NCI-H510A (cell line): ENCODE measurements at places on chromosomes 1 and 21.

DNA sequence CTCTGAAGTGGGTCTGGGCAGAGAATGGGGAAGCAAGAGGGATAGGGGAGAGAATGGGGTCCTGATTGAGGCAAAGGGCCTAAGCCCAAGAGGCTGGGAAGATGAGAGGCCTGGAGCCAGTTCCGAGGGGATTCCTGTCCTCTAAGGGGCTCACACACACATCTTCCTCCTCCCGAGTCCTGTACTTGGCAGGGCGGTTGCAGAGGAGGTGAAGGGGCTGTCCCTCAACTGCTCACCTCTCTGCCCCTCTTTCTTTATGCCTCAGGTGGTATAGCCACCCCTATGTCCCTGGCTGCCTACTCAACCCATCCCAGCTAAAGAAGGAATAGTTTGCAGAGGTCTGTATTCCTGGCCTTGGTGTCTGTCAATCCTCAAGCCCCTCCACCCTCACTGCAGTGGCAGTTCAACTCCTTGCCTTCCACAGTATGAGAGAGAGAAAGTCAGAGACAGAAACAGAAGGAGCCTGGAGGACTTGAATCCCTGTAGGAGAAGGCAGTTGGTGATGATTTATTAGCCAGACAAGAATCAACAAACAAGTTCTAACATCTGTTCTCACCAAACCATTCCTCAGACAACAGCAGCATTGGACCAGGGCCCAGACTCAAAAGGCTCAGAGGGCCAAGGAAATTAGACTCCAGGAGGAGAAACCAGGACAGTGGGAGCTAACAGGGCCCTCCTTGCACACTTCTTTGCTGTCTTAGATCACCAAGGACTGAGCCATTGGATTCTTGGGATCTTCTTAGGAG is 10.7 kb downstream of the SH2D2A start:
- DNase-seq, result no peak

- no peak for DNase-seq
Measured at GRCh38 chr1:102498929-102499328, 502.2 kb upstream of the OLFM3 start.

DNA sequence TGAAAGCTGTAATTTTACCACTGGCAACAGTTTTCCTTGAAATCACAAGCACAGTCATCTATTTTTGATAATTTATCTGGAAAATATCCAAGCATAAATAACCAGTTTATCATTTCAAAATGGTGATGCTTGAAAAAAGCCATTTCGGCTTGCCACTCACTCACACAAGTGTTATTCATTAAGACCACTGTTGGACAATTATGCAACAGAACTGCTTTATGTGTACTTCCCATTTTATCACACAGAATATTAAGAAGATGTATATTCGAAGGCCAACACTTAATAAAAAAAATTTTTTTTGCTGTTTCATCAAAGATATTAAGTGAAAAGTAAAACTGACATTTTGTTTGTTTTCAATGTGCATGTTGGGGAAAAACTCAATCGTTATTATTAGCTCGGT is 62.3 kb downstream of the EIF4G3 start:
- DNase-seq, result no peak

DNA sequence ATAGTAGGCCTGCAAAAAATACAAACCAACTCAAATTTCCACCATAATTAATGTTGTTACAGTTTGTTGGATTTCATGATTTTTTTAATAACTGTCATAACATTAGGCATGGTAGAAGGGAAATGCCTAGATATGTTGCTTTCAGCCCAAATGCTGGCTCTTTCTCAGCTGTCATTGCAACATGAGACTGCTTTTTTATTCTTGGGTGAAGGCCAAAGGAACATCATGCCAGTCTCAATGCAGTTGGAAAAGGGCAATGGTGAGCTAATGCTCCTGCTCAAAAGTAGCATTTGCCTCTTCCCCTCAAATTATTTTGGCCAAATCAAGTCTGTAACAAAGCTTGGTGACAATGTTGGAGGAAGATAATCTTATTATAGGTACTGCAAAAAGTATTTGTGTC is 877.7 kb upstream of the PRMT6 start:
- no peak for DNase-seq

DNA sequence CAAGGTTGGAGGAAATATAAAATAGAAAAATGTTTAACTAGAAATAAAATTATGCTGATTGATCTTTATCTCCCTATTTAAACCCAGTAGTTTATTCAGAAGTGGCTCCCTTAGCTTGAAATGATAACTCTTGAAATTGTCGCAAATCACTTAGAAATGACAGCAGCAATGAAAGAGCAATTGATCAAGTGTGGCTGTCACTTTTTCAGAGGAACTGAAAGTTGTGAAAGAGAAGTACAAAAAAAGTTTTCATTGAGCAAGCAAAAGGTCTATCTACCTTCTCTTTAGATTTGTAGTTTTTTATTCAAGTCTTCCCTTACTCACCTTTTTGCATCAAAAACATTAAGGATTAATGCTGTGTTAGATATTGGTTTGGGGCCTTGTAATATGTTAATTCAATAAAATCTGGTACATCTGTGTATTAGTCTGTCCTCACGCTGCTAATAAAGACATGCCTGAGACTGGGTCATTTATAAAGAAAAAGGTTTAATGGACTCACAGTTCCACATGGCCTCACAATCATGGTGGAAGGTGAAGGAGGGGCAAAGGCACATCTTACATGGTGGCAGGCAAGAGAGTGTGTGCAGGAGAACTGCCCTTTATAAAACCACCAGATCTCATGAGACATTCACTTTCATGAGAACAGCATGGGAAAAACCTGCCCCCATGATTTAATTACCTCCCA is 48.3 kb downstream of the LRRC8C start:
- no peak for DNase-seq

DNA sequence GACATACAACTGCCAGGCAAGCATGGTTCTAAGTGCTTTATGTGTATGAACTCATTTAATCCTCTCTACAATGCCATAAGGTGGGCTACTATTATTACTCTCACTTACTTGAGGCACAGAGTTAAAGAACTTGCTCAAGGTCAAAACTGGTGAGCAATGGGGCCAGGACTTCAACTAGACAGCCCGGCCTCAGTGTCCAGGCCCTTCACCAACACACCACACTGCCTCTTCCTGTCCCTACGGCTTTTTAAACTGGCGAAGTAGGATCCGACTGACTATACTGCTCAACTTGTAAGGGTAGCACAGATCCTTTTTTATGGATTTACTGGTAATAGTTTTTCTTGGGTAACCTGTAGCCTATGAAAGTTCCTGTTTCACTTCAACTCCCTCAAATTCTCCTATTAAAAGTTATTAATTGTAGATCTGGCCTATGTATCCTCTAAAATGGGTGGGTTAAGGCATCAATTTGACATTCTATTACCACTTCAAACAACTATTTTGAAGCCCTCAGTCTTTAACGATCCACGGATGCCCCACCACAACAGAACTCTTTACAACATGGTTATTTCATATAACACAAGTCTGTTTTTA is 4.3 kb downstream of the ERRFI1 start:
- no peak for DNase-seq

DNA sequence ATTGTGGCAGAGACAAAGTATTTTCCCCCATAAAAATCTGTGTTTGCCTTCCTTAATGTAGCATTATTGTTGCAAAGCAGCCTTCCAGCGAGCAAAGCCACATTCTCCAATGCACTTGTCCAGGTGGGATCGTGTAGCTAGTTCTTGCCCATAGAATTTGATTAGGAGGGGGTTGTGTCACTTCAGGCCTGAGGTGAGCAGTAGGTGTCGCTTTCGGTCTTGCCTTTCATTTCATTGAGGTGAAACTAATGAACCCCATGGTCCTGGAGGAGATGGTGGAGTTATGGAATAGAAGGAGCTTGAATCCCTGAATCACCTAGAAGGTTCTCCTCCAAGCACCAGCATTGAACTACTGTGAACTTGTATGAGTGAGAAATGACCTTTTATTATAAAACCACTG is 318.9 kb upstream of the PBX1 start:
- DNase-seq, result no peak

DNA sequence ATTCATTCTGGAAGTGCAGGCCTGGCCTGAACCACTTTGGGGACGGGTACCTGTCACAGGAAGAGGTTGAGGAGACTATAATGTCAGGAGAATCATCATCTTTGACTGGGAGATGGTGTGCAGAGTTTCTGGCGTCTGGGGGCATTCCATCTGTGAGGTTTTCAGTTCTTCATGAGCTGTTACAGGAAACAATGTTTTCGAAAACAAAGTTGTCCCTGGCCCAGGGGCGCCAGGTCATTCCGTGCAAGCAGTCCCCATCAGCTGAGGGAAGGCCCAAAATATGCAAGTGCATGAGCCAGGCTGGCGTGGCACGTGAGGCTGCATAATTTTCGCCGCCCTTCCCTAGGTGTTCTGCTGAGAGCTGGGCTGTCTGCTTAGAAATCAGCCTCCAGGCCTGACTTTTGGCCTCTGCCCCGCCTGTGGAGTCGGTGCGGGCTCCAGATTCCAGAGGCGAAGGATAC is 68.4 kb upstream of the ATP5PO start:
- no peak for DNase-seq

GRCh38 chr1:60573726-60574409 is 500.3 kb upstream of the C1orf87 start:
- DNase-seq, result no peak

- peak; percentile 2 for DNase-seq
Measured at GRCh38 chr1:87464022-87464490, 135.4 kb downstream of the LMO4 start.

- no peak for DNase-seq
Measured at GRCh38 chr1:218299416-218299815, 14.3 kb downstream of the RRP15 start.

GRCh38 chr1:229226796-229227195 is 44.1 kb upstream of the RAB4A start:
- DNase-seq, result no peak

GRCh38 chr21:25700741-25701140 is 34.0 kb downstream of the ATP5PF start:
- no peak for DNase-seq

- DNase-seq, result no peak
Measured at GRCh38 chr21:45607021-45607908, 36.3 kb upstream of the PCBP3 start.

DNA sequence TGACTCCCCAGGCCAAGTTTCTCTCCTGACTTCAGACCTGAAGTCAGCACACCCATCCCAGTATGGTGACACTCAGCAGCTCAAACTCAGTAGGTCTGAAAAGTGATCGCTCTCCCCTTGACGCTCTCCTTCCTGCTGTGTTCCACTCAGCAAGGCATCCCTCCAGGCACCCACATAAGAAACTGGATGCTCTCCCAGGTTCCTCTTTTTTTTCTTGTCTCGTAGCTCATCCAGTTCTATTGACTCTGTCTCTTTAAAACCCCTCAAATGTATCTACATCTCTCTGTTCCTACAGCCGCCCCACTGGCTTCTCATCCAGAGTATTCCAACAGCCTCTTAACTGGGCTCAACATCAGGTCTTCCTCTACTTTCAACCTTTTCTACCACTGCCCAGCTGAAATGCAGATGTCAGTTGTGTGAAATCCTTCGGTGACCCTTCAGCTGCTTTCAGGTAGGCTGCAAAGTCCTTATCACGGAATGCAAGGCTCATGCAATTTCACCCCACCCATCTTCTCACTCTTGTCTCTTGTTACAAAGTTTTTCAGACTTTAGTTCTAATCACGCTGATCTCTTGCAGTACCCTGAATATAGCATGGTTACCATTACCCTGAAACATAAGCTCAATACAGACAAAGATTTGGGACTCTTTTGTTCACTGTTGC is 286.2 kb upstream of the POU3F1 start:
- no peak for DNase-seq

- DNase-seq, result peak; percentile 76
Measured at GRCh38 chr1:15153842-15154479, 414 bp downstream of the TMEM51 start.

GRCh38 chr1:111690306-111690617 is 48.9 kb downstream of the INKA2 start:
- DNase-seq, result no peak

DNA sequence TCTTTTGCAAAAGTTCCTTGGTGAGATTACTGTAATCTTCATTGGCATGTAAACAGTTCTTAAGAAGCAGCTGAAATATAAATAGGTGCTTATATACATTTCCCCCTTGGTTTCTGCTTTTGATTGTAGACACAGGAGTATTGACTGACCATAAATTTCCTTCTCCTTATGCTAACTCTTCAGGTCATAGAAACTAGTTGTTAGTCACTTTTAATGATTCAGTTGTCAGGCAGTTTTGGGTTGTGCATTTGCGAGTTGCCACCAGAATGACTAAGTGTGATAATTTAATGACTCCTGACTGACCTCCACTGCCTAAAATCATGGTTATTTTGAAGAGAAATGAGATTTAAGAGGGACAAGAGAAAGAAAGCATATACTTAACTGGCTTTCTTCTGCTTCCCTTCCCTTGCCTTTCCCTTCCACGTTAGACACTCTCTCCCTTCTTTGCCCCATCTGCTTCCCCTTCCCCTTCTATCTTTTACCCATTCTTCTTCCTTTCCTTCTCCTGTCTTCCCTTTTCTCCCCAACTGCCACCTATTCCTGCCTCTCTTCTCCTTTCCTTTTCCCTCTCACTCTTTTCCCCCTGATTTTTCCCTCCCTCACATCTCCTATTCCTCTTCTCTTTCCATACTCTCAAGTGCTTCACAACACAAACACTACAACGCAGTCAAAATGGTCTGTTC is 12.3 kb downstream of the ZMPSTE24 start:
- DNase-seq, result no peak

GRCh38 chr1:119351997-119352396 is 16.6 kb upstream of the HAO2 start:
- no peak for DNase-seq

DNA sequence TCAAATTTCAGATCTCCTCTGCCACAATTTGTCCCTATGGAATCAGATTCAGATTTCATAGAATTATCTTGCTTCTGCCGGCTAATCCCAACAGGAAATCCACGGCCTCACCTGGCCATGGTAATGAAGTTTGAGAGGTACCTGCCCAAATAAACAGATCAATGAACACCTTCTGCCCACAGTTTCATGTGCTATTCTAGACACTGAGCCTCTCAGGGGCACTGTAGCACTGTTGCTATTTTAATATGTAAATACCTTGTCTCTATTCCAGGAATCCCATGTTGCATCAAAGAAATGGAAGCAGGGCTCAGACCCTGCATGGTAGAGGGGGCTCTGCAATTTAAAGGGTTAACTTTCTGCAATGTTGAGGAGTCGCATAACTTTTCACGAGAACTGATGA is 593.1 kb downstream of the PTBP2 start:
- peak; percentile 3 for DNase-seq

DNA sequence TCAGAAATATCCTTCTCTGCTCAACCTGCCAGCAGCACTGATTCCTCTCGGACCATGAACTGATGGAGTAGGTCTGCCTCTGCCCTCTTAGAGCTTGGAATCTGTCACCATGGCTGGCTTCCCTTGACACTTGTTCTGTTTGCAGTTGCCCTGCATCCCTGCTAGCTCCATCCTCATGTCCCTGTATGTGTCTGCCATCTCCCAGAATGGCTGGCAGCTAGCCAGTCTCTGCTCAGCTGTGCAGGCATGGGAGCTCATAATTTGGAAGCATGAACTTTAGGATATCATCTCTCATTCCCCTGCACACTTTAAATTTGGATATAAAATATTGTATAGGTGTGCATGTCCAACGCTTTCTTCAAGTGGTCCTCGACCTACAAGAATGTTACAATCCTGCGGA is 95.4 kb downstream of the C1orf94 start:
- DNase-seq, result no peak

GRCh38 chr1:220521778-220522177 is 6.2 kb upstream of the MARK1 start:
- peak; percentile 57 for DNase-seq
